ENCODE measurements at places on chromosomes 16 and 17. TPM values are rescaled to one million over a fixed set of nuclear protein-coding genes. Genes with fewer than 3 reads are reported as not detected.

NSMCE1 gene
- total RNA-seq = 21.0 TPM

SRCIN1 gene
- 0.59 TPM for total RNA-seq

ARL4D gene
- total RNA-seq = 35.7 TPM

KRTAP2-3 gene
- total RNA-seq = not detected

ARL5C gene
- total RNA-seq = not detected

GRCh38 chr17:53707566-53707965 lies 115.2 kb upstream of the KIF2B start:
- no peak for DNase-seq

DNA sequence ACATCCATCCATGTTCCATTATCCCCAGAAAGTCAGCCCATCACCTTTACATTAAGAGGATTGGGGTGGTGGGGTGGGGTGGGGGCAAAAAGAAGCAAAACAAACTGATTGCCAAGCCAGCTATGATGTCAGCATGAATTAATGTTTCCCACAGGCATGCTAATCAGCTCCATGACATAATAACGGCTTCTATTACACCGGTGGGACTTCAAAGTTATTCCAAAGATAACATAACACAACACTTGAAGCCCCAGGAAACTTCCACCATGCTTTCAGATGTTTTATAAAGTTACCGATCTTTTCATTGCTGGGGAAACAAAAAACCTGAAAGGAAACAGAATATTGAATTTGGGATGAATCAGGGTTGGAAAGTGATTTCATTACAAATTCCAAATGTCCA lies 155.9 kb upstream of the IRX5 start:
- DNase-seq = no peak

- peak; percentile 76 for DNase-seq
Measured at GRCh38 chr17:8226536-8227237, 16.3 kb upstream of the AURKB start.

DNA sequence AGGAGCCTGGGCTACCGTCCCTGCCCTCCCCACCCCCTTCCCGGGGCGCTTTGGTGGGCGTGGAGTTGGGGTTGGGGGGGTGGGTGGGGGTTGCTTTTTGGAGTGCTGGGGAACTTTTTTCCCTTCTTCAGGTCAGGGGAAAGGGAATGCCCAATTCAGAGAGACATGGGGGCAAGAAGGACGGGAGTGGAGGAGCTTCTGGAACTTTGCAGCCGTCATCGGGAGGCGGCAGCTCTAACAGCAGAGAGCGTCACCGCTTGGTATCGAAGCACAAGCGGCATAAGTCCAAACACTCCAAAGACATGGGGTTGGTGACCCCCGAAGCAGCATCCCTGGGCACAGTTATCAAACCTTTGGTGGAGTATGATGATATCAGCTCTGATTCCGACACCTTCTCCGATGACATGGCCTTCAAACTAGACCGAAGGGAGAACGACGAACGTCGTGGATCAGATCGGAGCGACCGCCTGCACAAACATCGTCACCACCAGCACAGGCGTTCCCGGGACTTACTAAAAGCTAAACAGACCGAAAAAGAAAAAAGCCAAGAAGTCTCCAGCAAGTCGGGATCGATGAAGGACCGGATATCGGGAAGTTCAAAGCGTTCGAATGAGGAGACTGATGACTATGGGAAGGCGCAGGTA lies 762 bp downstream of the CDK12 start:
- DNase-seq = no peak

DNA sequence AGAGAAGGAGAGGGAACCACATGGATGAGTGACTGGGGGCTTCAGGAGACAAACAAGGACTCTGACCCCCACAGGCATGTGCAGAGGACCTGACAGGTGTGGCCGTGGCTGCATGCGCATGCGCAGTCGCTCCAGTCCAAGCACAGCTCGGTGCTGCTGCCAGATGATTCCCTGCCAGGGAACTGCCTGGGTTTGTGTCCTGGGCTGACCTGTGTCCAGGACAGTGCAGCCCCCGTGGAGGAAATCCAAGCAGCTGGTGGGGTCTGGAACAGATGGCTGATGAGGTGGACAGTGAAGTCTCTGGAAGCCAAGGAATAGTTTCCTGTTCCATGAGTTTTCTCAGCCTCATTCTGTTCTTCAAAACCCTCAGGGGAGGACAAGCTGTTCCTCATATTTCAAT lies 27.3 kb downstream of the LASP1 start:
- no peak for DNase-seq

- DNase-seq = peak; percentile 42
Measured at GRCh38 chr16:87602821-87603683, 744 bp downstream of the JPH3 start.

DNA sequence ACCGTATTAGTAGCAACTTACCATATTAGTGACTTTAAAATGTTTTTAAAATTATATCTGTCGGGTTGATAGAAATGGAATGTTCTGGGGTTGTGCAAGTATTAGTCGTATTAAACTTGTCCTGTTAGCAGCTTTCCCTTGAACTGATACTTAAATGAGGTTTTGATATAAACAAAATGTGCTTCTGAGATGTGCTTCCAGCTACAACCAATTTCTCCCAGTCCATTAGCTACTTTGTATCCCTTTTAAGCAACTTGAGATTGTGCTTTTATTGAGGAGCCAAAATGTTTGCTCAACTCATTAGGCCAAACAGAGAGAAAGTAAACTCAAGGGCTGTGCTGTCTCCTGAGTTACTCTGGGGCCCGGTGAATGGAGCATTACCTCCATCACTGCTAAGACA lies 255.0 kb upstream of the RBFOX1 start:
- no peak for DNase-seq

DNA sequence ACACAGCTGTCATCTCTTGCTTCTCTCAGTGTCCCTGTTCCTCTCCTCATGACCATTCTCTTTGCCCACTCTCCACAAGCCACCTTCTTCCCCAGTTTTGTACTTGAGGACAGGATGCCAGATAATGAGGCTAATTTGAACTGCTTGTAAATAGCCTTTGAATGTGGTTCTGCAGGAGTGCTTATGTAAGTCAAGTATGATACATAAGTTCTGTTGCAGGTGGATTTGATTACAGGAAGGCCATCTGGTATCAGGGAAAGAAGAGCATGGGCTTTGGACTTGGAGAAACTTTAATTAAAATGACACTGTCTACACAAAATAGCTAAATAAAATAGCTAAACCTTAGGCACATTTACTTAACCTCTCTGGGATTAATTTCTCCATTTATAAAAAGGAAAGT lies 120.2 kb upstream of the HLF start:
- DNase-seq = no peak

DNA sequence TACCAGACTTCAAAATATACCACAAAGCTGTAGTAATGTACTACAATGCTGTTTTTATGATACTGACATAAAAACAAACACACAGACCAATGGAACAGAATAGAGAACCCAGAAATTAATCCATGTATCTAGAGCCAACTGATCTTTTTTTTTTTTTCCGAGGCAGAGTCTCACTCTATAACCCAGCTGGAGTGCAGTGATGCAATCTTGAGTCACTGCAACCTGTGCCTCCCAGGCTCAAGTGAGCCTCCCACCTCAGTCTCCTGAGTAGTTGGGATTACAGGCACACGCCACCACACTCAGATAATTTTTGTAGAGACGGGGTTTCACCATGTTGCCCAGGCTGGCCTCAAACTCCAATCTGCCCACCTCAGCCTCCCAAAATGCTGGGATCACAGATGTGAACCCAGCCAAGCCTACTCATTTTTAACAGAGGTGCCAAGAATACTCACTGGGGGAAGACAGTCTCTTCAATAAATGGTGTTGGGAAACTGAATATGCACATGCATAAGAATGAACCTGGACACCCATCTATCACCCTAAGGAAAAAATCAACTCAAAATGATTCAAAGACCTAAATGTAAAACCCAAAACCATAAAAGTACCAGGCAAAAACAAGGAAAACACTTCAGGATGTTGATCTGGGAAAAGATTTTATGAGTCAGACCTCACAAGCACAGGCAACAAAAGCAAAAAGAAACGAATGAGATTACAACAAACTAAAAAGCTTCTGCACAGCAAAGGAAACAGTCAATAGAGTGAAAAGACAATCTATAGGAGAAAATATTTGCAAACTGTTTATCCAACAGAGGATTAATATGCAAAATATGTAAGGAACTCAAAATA lies 63.1 kb downstream of the STX8 start:
- no peak for DNase-seq

DNA sequence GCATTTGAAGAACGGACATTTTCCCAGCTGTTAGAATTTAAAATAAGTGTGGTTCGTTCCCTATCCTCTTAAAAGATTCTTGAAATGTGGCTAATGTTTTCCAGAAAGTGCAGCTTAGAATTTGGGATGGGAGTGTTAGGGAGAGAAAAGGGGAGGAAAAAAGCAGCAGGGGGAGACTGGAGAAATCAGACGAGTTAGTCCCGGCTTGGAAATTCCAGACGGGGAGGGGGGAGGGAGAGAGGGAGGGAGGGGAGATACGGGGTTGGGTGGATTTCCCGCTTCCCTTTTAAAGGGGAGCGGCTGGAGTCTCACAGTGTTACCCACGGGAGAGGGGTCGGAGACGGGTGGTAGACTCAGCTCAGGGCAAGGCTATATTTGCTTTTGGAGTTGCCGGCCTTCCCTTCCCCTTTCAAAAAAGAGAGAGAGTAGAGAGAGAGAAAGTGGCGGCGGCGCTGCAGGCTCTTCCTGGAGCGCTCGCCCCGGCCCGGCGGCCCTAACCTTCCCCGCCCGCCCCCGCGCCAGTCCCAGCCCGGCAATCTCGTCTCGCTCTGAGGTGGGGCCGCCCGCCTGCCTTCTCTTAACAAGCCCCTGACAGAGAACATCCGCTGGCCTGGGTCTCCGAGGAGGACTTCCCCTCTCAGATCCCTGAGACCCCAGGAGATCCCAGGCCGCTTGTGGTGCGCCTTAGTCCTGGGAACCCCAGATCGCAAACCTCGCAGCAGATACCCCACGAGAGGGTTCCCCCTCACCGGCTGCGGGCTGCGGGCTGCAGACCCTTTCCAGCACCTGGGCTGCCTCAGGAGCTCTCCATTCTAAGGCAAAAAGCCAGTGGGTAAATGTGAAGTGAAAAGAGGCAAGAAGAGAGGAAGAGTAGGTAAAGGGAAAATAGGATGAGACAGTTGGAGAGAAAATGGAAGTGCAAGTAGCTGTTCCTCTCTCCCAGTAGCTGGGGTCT lies 6.6 kb downstream of the IGF2BP1 start:
- DNase-seq = peak; percentile 41

- DNase-seq = no peak
Measured at GRCh38 chr17:35377068-35377467, 3.6 kb upstream of the SLFN11 start.

GRCh38 chr17:12081720-12082119 lies 61.0 kb downstream of the MAP2K4 start:
- DNase-seq = no peak

DNA sequence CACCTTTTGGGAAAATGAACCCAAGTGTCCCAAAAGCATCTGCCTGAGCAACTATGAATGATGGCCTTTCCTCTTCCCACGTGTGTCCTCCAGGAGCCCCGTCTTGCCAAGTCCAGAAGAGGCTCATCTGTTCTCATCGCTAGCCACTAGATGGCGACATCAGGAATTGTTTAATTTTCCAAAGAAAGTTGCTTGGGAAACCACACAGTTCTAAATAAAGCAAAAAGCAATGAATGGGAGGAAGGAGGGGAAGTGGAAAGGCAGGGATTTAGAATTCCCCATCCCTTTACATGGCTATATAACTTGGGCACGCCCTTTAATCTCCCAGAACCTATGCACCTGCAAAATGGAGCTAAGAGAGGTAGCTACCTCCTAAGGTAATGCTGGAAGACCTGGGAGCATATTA lies 9.0 kb upstream of the CDH5 start:
- peak; percentile 75 for DNase-seq
